H54 (cell line): ENCODE measurements at places on chromosomes 4 and X.

DNA sequence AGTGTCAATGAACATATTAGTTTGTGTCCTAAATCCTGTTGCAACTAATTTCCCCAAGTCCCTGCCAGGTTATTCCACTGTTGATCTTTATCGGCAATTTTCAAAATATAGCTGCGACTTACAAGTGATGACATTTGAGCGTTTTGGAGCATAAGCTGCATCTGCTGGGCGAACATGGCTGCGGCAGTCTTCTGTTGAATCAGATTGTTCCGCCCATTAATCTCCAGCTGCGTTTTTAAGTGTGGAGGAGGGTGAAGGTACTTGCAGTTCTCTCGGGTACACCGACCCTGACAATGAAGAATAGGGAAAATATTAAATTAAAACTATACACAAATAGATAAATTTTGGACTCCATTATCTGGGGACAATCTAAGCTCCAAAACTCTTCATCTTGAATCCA is 82.7 kb downstream of the MBNL3 start:
- no peak for DNase-seq

GRCh38 chr4:78666830-78667258 is 109.3 kb upstream of the BMP2K start:
- no peak for DNase-seq

GRCh38 chr4:76091052-76091451 is 16.5 kb downstream of the ART3 start:
- DNase-seq: no peak

DNA sequence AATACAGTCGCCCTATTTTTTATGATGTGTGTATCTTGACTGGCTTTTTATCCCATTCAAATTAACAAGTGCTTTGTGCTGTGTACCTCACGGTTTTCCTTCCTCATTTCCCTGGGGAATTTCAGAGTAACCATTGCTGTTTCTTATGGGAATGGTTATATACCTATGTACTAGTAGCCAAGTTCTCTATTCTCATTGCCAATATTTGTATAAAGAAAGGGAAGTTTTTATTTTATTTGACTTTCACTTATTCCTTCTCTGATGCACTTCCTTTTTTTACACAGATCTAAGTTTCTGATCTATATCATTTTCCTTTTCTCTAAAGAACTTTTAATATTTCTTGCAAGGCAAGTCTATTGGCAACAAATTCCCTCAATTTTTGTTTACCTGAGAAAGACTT is 181.3 kb downstream of the SOWAHB start:
- no peak for DNase-seq

- no peak for DNase-seq
Observed at GRCh38 chr4:81634165-81634564, 162.5 kb upstream of the RASGEF1B start.

GRCh38 chr4:5009796-5010195 is 9.5 kb downstream of the CYTL1 start:
- DNase-seq: no peak

DNA sequence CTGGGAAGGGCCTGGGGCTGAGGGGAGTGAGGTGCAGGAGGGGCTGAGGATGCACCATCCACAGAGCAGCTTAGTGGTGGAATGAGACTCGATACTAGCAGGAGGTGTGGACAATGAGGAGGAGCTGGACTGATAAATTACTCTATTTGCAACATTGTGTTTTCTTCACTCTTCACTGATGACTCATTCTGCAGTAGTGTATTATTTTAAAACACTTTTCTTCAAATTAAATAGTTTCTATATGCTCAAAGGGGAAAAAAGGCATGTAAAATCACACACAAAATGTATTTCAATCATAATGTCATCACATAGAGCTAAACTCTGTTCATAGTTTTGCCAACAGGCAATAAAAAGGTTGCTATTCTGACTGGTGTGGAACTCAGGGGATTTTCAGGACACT is 467.0 kb upstream of the CTSO start:
- no peak for DNase-seq

GRCh38 chrX:49172280-49172780 is 632 bp downstream of the PLP2 start:
- DNase-seq: no peak

DNA sequence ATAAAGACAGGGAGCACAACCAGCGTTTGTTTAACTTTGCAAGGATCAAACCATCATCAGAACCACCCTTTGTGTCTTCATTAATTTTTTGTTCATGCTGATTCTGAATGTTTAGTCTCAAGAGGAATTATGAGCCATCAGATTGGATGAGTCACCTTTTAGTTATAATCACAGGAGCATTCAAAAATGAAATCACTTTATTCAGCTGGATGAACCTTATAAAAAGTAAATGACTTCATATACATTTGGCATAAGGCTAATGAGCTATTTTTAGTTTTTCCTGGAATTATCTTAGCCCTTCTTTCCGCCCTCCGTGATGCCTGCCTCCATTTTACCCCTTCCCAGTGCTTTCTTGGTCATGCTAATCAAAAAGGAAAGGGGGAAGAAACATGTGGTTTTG is 103.6 kb downstream of the SORBS2 start:
- DNase-seq: no peak

DNA sequence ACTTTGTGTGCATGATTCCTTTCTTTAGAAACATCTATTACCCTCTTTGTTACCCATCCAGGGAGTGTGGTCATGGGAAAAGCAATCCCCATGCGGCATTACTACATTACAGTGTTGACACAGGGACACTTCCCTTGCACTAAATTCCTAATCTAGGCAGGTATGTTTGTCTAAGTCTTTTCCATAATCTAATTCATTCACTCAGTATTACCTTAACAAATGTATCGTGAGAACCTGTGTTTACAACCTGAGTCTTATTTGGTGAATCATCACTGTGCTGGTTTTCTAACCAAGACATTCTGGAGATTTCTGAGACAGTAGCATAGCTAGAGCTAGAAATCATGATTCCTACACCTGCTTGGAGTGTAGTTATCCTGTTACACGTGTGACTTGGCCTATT is 326.8 kb downstream of the BMPR1B start:
- no peak for DNase-seq

DNA sequence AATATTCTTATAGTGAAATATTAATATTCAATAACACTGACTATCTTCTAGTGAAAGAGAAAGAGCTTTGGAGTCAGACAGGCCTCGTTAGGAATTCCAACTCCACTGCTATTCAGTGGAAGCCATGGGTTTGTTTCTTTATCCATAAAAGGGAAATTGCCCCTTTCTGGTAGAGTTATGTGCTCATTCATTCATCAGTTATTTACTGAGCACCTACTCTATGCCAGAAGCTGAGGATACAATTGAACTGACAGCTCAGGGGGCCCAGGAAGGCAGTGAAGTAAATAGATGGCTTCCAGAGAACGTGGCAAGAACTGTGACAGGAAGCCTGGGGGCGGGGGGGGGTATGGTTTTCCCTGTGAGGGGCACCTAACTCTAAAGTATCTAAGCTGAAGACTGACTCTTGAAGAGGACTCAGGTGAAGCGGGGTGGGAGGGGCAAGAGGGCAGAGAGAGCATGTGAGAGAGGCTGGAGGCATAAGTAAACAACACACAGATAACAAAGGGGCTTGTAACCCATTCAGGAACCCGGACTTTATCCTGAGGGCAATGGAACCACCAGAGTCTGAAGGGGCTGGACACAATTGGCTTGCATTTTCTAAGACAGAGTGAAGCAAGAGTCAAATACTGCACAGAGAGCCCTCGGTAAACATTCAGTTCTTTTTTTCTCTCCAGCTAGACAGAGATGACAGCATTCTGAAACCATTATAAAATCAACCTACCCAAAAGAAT is 20.3 kb downstream of the ANXA5 start:
- no peak for DNase-seq

DNA sequence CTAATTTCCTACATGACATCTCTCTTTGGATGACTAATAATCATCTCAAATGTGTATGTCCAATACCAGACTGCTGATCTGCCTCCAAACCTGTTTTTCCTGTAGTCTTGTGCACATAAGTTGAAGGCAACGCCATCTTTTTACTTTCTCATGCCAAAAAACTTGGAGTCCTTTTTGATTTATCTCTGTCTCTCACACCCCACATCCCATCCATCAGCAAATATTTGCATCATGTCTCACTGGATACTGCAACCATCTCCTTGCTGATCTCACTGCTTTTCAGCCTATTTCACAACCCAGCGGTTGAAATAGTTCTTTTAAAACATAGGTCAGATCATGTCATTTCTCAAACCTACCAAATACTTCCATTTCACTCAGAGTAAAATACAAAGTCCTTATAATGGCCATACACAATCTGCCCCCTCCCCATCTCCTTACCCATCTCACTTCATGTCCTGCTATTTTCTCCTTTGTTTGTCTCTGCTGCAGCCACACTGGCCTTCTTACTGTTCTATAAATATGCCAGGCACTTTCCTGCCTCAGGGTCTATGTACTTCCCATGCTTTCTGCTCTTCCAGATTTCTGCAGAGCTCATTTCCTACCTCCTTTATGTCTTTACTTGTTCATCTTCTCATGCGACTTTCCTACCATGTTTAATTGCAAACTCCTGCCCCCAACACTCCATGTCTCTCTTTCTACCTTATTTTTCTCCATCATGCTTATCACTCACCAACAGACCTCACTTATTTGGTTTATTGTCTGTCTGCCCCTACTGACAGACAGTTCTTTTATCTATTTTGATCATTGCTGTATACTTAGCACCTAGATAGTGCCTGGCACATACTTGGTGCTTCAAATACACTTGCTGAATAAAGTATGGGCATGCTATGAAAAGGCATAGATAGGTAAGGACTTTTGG is 98.8 kb downstream of the ANXA3 start:
- no peak for DNase-seq

GRCh38 chr4:2865196-2865780 is 21.6 kb downstream of the ADD1 start:
- DNase-seq: no peak

- no peak for DNase-seq
Observed at GRCh38 chr4:7371210-7371941, 63.4 kb downstream of the PSAPL1 start.

- no peak for DNase-seq
Observed at GRCh38 chr4:43253541-43253940, 361.0 kb downstream of the GRXCR1 start.

DNA sequence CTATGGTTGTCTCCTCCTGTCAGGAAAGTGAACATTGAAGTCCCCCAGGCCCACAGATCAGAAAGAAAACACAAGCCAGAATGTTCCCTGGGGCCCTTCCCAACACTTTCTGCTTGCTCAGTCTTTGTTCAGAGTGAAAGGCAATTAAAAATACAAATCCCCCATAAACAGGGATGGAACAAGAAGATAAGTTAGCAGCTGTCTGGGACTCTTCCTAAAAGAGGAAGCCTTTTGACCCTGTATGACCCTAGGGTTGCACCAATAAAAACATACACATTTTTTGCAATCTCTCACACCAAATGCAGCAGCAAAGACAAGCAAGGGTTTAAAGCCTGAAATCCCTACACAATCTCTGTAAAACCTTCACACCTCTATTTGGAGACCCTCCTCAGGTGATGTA is 22.6 kb downstream of the IRF2 start:
- DNase-seq: no peak

- no peak for DNase-seq
Observed at GRCh38 chr4:148787831-148788477, 345.7 kb upstream of the NR3C2 start.

DNA sequence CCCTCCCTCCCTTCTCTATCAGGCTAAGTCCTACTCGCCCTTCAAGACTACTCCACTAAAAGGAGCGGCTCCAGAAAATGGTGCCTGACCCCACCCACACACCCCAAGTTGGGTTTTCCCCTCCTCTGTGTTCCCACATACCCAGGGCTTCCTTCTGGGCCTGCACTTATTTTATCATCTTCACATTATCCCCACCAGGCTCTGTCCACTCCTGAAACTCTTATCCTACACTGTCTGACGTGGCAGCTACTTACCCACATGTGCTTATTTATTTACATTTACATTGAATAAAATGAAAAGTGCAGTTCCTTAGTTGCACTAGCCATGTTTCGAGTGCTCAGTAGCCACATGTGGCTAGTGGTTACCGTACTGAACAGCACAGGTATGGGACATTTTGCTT is 5.1 kb upstream of the KDM5C start:
- no peak for DNase-seq

DNA sequence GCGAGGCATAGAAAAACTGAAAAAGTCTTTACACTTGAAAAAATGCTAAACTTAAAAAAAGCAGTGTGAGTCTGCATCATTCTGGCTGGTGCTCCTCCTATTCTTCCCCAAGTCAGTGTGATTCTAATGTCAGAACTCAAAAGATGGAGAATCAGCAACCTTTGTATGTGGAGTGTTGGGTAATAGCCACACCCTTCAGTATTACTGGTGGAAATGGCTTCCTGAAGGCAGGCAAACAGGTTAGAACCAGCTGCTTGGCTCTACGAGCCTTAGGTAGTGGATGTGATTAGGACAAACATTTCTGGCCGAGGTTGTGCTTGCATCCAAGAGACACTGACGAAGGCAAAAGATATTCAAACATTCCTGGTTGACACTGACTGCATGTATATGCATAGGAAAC is 353.4 kb upstream of the TACR3 start:
- no peak for DNase-seq

GRCh38 chr4:174016251-174016650 is 267.2 kb downstream of the FBXO8 start:
- no peak for DNase-seq

- DNase-seq: no peak
Observed at GRCh38 chr4:108036213-108036612, 46.5 kb downstream of the HADH start.

DNA sequence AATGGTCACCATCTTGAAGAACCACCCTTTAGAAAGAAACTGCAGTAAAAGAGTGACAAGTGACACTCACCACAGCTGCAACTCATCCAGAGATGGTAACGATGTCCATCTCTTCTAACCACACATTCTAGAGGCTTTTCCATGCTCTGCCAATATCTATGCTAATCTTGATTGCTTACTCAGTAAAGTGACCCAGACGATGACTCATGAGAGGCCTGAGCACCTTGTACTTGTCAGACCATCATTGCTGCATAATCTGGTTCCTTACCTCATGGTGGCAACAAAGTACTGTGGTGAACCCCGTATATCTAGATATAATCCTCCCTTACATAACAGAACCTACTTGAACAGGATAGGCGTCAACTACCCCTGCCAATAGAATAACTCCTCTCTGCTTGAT is 75.6 kb downstream of the CCNG2 start:
- DNase-seq: no peak

- DNase-seq: no peak
Observed at GRCh38 chr4:75325318-75325979, 188.8 kb downstream of the RCHY1 start.

DNA sequence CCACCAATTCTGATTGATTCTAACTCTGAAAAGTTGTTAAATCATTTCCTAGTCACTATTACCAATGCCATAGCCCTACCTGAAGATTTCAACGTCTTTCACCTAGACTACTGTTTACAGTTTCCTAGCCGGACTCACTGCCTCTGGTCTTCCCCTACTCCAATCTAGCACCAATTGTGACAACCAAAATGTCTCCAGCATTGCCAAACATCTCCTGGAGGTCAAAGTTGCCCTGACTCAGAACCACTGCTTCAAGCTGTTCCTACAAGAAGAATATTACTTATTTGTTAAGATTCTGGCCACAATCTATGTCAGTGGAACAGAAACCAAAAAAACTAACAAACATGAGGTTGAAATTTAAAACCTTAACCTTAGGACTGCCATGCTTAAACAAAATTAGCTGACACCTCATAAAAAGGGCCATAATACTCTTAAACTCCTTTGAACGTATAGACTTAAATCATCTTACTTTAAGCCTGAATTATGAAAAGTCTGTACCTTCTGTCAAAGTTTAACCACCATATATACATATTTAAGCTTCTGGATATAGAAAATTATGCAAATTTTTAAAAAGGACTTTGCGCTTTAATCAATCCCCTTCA is 2.1 kb downstream of the PDS5A start:
- no peak for DNase-seq
